ENCODE measurements at places on chromosomes 13 and 19.
A peak's percentile ranks its signal among the peaks of the same experiment; 100 is the strongest.

- no peak for DNase-seq
Observed at GRCh38 chr13:109135018-109135417, 505.6 kb downstream of the MYO16 start.

- peak; percentile 67 for DNase-seq
Observed at GRCh38 chr19:39792999-39793546, 14.4 kb downstream of the LEUTX start.

DNA sequence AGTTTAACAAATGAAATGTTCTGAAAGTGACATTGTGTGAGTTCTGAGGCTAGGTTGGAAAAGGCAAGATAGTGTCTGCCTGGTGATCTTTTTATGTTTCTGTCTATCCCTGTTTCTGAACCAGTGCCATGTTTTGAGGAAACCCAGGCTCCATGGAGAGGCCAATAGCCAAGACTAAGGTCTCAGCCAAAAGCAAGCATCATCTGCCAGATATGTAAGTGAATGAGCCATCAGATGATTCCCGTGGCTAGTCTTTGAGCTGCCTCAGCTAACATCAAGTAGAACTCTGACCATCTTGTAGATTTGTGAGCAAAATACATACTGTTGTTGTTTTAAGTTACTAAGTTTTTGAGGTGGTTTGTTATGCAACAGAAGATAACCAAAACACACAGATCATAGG lies 19.6 kb upstream of the CCNA1 start:
- no peak for DNase-seq

DNA sequence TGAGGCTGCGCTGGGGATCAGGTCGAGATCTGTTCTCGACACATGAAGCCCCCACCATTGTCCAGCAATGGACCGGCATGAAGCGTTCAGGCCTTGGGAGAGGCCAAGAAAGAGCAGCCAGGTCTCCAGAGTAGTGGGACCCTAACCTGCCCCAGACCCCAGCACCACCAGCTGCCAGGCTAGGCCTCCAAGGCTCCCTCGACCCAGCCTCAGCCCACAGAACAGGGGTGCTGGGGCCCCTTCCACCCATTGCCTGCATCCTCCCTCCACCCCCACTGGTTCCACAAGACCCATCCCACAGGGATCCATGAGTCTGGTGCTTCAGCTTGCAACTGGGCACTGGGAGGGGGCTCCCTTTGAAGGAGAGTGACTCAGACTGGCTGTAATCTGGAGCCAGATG lies 120.3 kb downstream of the TUBA3C start:
- no peak for DNase-seq

DNA sequence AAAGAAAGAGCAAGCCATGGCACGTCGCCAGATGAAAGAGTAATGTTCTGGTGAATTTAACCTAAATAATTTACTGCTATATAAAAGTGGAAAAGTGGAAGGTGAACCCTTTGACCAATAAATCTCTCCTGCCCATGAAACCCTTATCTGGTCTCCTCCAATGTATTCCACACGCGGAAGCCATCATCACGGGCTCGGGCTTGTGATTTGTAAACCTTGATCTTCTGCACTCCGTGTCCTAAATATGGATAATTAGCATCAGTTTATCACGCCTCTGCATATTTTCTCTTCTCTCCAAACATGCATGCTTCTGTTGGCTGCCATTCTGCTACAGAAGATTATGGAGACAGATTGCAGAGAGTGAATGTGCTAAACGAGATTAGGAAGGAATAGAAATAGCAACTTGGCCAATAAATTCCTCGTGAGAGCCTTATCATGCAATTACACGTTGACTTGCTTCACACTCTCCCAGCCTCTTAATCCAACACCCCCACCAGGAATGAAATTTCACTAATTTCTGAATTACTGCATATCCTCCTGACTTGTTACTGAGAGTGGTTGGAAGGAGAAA lies 34.5 kb downstream of the SOX1 start:
- no peak for DNase-seq

DNA sequence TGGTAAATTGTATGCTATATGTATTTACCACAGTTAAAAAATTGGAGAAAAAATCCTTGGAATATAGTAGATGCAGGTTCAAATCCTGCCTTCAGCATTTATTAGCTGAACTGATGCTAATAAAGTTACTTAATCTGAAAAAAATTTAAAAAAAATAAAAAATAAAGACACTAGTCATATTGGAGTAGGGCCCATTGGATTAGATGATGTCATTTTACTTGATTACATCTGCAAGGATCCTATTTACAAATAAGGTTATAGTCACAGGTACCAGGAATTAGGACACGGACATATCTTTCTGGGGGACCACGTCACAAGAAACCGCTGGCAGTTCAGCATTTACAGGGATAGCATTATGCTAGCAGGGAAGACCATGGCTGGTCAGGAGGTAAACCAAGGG lies 6.2 kb downstream of the ZNF555 start:
- no peak for DNase-seq

DNA sequence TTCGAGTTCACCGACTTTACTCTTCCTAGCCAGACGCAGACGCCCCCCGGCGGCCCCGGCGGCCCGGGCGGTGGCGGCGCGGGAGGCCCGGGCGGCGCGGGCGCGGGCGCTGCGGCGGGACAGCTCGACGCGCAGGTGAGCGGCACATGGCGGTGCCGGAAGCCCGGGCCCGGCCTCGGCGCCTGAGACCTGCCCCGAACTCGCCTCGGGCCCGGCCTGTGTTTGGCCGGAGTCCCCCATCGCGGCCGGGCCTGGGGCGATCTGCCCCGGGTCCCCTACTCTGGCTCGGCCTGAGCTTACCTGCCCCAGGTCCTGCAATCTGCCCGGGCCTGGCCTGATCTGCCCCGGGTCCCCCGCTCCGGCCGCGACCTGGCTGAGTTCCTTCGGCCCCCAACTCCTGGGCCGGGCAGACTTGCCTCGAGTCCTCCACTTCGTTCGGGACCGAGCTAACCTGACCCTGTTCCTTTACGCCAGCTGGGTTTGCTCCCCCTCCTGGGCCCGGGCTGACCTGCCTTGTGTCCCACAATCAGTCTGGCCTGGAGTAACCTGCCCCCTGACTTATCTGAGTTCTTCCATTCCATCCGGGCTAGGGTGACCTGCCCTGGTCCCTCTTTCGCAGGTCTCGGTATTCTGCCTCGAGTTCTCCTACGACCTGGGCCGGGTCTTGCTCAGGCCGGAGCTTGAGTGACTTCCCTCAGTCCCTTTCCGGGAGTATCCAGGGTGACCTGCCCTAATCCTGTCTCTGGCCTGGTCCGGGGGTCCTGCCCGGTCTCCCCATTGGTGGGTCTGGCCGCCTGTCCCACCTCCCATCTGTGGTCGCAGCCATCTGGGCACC lies 764 bp downstream of the UPF1 start:
- DNase-seq = no peak

DNA sequence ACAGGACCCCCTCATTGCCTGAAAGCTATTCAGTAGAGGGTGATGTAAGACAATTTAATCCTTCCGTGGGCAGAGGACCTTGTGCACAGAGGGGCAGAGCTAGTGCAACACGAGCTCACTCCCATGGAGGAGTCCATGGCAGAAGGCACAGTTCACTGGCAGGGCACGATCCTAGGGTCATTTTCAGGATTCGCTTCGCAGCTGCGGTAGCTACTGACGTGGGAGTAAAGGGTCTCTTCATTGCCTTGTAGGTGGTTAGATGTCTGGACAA lies 207.8 kb downstream of the FOXO1 start:
- DNase-seq = no peak

DNA sequence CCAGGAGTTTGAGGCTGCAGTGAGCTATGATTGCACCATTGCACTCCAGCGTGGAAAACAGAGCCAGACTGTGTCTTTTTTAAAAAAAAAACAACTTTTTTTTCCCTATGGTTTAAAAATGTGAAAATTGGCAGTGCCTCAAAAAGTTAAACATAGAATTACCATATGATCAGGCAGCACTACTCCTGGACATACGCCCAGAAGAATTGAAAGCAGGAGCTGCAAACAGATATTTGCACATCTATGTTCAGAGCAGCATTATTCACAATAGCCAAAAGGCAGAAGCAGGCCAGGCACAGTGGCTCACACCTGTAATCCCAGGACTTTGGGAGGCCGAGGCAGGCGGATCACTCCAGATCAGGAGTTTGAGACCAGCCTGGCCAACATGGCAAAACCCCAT lies 3.8 kb upstream of the RETN start:
- no peak for DNase-seq

- no peak for DNase-seq
Observed at GRCh38 chr13:72403396-72404010, 323.9 kb downstream of the MZT1 start.

GRCh38 chr13:29483211-29483610 lies 112.3 kb downstream of the SLC7A1 start:
- DNase-seq = no peak

DNA sequence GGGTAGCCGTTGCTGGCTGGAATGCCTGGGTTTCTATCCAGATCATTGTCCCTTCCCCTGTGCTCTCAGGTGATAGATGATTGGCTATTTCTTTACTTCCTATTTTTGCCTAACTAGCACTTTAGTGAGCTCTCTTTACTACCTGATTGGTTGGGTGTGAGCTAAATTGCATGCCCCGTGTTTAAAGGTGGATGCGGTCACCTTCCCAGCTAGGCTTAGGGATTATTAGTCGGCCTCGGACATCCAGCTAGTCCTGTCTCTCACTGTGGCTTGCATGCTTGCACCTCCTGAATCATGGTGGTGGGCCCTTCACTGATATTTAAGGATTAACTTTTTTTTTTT lies 10.1 kb downstream of the TTYH1 start:
- no peak for DNase-seq

- DNase-seq = no peak
Observed at GRCh38 chr19:45577111-45577905, 7.3 kb downstream of the OPA3 start.

DNA sequence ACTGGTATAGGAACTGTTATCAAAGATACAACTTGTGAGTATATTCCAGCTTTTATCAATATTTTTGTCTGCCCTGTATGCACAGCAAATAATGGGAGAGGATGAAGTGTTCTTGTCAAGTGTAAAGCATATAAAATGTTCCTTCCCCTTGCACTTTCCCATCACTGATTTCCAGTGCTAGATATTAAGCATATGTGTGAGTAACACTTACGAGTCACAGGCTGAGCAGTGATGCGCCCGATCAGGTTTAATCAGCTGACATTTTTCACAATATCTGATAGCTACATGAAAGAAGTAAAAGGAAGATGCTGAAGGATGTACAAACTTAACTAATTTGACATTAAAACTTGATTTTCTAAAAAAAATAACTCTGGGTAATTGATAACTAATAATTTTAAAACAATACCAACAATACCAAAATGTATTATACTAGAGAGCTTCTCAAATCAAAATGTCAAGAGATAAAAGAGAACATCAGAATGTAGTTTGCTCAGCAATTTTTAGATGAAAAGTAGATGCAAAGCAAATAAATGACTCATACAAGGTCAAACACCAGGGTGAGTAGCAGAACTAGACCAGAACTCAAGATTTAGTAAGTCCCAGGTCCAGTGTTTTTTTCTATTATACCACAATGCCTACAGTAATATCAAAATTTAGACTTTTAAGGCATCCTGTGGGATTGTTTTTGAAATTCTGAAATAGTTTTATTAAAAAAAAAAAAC lies 56.4 kb downstream of the ZDHHC20 start:
- no peak for DNase-seq

GRCh38 chr19:7368456-7368855 lies 19.7 kb downstream of the ARHGEF18 start:
- DNase-seq = no peak

DNA sequence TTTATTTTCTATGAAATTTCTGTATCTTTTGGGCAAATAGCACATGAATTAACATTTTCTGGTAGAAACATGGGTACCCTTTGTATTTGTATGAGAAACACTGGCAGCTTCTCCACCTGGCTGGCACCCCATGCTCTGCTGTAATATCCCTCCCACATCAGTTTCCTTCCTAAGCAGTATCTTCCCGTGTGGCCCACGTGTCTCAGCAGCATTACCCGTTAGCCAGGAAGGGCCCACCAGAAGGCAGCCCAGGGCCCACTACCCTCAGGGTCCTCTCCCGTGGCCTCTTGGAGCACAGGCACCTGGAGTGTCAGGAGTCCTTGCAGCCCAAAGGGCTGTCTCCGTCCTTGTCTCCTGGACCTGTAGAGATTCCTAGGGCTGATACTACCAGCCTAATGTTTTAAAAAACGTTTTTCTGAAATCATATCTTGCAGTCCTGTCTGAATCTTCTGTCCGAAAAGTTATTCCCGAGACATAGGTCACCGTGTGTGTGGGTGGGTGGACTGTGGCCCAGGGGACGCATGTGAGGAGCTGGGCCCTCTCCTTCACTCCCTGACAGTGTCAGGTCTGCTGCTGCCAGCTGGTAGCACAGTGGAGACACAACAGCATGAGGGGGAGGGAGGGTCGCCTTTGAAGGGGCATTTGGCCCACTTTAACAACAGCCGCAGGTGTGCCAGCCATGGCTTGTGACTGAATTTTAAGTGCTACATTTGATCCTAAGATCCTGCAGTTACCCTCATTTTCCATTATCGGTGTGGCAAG lies 22.0 kb upstream of the TEX29 start:
- DNase-seq = no peak

GRCh38 chr13:30832377-30832776 lies 73.7 kb upstream of the MEDAG start:
- no peak for DNase-seq

DNA sequence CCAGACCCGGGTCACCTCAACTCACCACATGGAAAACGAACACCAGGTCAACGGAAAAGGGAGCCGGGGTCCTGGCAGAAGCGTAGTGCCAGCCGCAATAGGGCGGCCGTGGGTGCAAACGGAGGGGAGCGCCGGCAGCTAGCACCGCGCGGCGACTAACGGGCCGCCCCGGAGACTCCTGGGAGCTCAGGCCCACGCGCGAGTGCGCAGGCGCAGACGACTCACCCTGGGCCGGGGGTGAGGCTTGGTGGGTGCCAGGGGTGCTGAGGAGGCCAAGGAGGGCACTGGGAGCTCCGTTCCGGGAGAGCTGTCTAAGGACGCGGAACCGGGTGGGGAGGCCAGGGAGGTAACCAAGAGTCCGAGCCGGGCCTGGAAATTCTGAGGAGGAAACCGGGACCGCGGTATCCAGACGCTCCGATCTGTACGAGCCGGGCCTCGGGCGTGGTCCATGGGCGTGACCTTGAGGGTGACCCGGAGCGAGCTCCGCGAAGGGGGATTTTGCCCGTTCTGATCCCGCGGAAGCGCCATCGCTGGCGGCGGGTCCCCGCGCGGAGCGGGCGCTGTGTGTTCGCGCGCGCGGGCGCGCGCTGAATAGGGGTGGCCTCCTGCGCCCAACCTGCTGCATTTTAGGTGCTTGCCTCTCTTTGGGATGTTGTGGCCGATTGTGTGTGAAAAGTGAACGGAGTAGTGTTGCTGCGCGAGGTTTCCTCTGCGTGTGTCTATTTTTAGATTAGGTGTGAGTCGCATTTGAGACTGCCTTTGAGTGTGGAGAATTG lies at the start of gene ZNF382:
Gene ZNF382, plus strand, starts transcription at position 213 of the 776 bp plus-strand sequence. CDS start 4,602 bp downstream, outside the sequence.
- DNase-seq = peak; percentile 72

GRCh38 chr13:97212004-97212403 lies 10.1 kb upstream of the MBNL2 start:
- no peak for DNase-seq

- DNase-seq = no peak
Observed at GRCh38 chr13:102091231-102091630, 310.6 kb downstream of the FGF14 start.

Data from T-helper 9 cell (primary cell).